ENCODE measurements at places on chromosomes 3 and 15.

DNA sequence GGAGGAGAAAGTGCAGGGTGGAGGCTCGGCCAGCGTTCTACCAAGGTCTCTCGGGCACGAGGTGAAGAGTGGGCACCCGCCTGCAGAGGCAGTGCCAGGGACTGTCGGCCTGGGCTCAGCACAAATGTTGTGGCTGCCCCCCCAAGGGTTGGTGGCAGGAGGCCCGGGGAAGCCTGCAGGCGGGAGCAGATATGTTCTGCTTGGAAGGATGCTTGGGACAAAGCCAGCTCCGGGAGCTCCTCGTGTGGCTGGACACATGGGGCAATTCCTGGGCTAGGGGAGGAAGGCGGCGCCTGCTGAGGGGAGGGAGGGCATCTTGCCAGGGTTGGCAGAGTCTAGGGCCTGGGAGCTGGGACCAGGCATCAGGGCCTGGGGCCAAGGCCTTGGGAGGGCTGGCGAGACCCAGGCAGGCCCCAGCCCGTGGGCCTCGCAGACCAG is 30.4 kb upstream of the FBLN2 start:
- peak; percentile 62 for DNase-seq

- DNase-seq, result no peak
These were observed 114.0 kb upstream of the ALDH1A3 start for GRCh38 chr15:100765467-100766241.

DNA sequence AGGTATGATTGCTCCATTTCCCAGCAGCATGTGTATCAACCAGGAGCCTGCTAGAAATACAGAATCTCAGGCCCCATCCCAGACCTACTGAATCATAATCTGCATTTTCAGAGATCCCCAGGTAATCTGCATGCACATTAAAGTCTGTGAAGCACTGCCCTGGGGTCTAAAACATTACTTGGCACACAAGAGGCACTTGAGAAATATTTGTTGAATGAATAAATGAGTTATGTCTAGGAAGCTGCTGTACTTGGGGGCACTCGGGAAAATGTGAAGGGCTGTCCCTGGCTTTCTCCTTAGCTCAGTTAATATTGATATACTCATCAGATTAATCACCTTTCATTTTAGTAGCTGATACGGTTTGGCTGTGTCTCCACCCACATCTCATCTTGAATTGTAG is 184.4 kb downstream of the RORA start:
- DNase-seq, result no peak

GRCh38 chr15:29789871-29790270 is 32.4 kb downstream of the TJP1 start:
- no peak for DNase-seq

GRCh38 chr15:86756688-86757087 is 677.0 kb downstream of the AGBL1 start:
- DNase-seq, result no peak

- no peak for DNase-seq
These were observed 19.3 kb upstream of the DPPA4 start for GRCh38 chr3:109356442-109357155.

DNA sequence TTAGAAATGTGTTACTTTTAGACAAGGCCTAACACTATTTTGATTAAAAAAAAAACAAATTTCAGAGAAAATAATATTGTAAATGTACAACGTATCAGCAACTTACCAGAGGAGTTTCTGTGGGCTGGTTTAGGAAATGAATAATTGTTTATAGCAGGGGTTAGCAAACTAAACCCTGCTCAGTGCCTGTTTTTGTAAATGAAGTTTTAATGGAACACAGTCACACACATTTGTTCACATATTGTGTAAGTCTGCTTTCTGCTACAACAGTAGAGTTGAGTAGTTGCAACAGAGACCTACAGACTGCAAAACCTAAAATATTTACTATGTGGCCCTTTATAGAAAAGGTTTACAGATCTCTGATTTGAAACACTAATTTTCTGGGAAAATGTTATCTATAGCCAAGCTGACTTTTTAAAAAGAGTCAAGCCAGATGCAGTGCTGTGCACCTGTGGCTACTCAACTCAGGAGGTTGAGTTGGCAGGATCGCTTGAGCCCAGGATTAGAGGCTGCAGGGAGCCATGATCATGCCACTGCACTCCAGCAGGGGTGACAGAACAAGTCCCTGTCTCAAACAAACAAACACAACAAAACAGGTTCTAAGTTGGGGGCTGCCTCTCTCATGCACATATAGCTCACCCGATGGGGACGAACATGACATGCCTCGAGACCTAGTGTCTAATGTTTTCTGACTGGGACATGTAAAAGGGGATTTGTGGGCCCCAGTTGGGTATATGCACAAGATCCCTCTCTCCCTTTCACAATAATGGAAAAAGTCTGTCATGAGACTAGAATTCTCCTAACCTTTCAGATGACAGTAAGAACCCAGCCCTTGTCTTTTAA is 182.5 kb downstream of the TNIK start:
- no peak for DNase-seq

DNA sequence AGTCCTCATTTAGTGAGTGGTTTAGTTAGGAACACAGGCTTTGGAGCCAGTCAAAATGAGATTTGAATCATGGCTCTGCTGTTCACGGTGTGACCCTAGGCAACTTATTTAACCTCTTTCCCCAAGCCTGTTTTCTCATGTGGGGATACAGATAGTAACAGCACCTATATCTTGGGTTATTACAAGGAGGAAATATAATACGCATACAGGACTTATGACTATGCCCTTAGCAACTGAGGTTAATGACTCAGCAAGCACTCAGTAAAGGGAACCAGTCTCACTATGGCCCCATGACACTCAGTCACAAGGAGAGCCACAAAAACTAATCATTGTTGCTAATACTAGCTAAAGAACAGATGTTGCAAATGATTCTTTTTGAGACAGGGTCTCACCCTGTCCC is 45.9 kb downstream of the SUMF1 start:
- DNase-seq, result peak; percentile 51

DNA sequence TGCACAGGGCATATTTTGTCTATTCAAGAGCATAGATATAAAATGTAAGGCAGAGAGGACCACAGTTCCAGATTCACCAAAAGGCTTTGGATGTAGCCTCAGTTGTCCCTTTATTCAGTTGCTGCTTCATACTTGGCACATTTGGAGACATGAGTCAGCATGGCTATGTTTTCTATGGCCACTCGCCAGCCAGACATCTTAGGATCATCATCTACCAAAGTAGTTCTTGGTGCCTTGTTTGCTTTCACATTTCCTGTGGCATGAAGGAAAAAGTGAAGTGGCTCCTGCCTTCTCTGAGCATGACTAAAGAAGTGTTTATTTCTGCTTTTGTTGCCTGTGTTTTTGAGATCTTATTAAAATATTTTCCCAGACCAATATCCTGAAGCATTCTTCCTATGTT is 7.2 kb downstream of the SUSD5 start:
- DNase-seq, result peak; percentile 44

DNA sequence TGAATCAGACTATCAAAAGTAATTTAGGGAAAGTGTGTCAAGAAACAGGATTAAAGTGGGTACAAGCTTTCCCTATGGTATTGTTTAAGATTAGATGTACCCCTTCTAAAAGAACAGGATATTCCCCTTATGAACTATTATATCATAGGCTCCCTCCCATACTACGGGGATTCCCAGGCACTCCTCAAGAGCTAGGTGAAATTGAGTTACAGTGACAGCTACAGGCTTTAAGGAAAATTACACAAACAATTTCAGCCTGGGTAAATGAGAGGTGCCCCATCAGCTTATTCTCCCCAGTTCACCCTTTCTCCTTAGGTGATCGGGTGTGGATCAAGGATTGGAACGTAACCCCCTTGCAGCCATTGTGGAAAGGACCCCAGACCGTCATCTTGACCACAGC is 240.8 kb upstream of the CNTN6 start:
- DNase-seq, result no peak

DNA sequence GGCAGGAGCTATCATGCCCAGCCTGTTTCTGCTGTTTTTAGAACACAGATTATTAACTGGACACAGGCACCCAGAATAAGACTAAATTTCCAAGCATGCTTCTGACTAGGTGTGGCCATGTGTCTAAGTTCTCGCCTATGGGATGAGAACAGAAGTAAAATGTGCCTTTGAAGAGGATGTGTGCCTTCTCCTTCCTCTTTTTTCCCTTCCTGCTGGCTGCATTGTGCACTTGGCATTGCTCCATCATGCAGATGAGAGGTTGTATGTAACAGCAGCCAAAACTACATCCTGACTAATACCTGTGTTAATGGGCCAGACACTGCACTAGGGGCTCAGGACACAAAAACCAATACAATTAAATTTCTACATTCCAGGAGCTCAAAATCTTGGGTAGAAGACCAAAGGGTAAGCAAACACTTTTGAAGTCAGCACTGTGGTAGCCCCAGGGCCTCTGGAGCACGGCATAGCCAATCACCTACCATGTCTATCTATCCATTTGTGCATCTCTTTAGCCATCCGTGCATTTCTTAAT is 40.9 kb upstream of the RNU6-1 start:
- no peak for DNase-seq

GRCh38 chr3:62318365-62318751 is 55.0 kb downstream of the FEZF2 start:
- DNase-seq, result no peak

- no peak for DNase-seq
These were observed 219.2 kb upstream of the ARHGEF26 start for GRCh38 chr3:153901991-153902390.

GRCh38 chr3:2869905-2870304 is 240.3 kb downstream of the IL5RA start:
- no peak for DNase-seq

GRCh38 chr3:174547801-174548435 is 311.2 kb upstream of the NAALADL2 start:
- DNase-seq, result peak; percentile 8

GRCh38 chr3:58897646-58898045 is 152.2 kb downstream of the CFAP20DC start:
- DNase-seq, result no peak

- DNase-seq, result no peak
These were observed 44.5 kb downstream of the OXNAD1 start for GRCh38 chr3:16309558-16309957.

GRCh38 chr3:120708408-120708807 is 26.4 kb upstream of the HGD start:
- no peak for DNase-seq

GRCh38 chr3:14680716-14681115 is 5.8 kb downstream of the C3orf20 start:
- DNase-seq, result no peak

GRCh38 chr3:166390303-166390702 is 553.1 kb upstream of the BCHE start:
- DNase-seq, result no peak

- DNase-seq, result no peak
These were observed 70.2 kb downstream of the FOXB1 start for GRCh38 chr15:60074181-60074885.

GRCh38 chr3:123076496-123077418 is 9.9 kb downstream of the PDIA5 start:
- DNase-seq, result no peak

DNA sequence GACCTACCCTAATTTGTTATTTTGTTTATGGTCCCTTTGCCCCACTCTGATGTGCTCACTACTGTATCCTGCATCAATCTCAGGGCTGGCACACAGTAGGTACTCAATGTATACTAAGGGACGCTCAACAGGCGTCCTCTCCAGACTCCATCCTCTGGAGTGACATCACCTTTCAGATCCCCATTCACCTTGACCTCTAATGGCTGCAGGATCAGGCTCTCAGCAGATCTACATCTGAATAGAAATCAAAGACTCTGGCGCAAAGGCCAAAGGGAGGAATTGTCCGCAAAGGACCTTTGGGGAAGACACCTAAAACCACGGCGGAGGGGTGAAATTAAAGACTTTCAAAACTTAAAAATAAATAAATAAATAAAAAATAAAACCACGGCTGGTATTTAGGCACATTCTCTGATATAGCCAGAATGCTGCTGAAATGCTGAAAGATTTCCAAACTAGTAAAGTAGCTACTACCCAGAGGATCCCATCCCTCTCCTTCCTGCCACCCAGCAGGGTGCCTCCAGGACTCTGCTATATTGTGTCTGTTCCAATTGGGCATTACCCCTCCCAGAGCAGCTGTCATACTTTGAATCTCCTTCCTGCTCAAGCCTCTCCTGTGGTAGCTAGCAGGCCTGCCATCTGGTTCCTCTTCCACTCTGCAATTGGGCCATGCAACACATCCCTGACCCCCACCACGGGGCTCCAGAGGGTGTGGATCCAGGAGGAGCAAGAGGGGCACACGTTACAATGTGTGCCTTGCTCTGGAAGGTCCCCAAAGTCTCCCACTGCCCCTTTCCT is 6.1 kb downstream of the SHF start:
- no peak for DNase-seq

- peak; percentile 73 for DNase-seq
These were observed 64.3 kb upstream of the GATM start for GRCh38 chr15:45442507-45443135.

- peak; percentile 86 for DNase-seq
These were observed 5.6 kb upstream of the MECOM start for GRCh38 chr3:169668957-169669741.

GRCh38 chr15:25224396-25224795 is 214.4 kb downstream of the UBE3A start:
- no peak for DNase-seq

DNA sequence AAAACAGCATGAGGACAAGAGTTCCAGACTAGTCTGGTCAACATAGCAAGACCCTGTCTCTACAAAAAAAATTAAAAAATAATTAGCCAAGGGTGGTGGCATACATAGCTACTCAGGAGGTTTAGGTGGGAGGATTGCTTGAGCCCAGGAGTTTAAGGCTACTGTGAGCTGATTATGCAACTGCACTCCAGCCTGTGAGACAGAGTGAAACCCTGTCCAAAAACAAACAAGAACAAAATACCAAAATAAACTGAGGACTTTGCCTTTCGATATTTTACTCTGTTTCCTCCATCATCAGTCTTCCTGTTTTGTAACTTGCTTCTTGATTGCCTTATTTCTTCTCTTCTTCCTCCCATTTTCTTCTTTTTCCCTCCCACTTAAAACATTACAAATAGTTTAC is 504.4 kb downstream of the ROBO1 start:
- DNase-seq, result no peak

DNA sequence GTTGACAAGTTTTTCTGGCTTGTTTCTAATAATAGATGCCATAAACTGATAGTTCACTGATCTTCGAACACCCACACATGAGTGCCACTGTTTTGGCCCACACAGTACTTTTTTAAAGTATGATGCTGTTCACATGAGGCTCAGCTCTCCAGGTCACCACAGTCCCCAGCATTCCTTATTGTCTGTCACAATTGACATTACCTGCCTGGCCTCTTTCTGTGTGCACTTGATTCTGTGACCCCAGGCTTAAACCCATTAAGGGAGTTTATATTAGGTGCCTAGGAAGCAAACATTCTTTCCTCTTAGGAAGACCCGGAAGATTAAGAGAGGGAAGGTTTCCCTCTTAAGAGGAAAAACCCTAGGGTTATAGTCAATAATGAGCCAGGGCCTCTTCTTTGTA is 24.2 kb upstream of the LRRFIP2 start:
- no peak for DNase-seq

GRCh38 chr3:54964081-54964480 is 36.2 kb upstream of the LRTM1 start:
- DNase-seq, result no peak

- DNase-seq, result no peak
These were observed 150.4 kb upstream of the SATB1 start for GRCh38 chr3:18575573-18575972.

- DNase-seq, result peak; percentile 51
These were observed 35.6 kb upstream of the PPP4R2 start for GRCh38 chr3:72960812-72961518.
